Lower lobe of right lung (tissue), 2 donors: ENCODE measurements at places on chromosomes 7 and 10. TPM values are rescaled to one million over a fixed set of nuclear protein-coding genes. Genes with fewer than 3 reads are reported as not detected.

DNA sequence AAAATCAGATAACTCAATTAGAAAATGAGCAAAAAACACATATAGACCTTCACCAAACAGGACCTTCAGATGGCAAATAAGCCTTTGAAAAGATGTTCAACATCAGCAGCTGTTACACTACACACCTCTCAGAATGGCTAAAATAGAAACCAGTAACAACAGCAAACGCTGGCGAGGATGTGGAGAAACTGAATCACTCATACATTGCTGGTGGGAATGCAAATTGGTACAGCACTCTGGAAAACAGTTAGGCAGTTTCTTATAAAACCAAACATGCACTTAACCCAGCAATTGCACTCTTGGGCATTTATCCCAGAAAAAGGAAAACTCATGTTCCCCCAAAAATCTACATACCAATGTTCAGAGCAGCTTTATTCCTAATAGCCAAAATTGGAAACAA lies 37.7 kb upstream of the SMARCD3 start:
- H3K36me3 ChIP-seq, result no peaks in the 10 kb centered on the region
- H3K4me1 ChIP-seq, result peaks cover 5% of the 10 kb centered on the region
- DNase-seq, result no peak
- H3K27me3 ChIP-seq, result no peaks in the 10 kb centered on the region
- no peak overlapping the region for H3K4me3 ChIP-seq

The GDI2 gene
- 192 TPM for total RNA-seq

The HMX3 gene
- total RNA-seq, result not detected

DNA sequence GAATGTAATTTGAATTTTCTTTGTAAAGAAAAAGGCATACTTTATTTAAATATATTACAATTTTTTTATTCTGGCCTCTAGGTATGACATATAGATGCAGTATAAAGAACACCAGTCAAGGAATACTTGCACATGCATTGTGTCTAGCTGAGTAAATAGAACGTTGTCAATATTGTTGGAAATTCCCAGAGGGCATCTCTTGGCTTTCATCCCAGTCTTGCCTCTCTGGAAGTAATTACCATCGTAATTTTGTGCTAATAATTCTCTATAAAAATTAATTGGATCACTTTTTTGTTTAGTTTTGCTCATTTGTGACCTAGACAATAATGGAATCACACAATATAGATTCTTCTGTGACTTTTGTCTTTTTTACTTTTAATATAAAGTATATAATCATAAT lies 1052.3 kb upstream of the CELF2 start:
- H3K27me3 ChIP-seq, result no peaks in the 10 kb centered on the region
- no peaks in the 10 kb centered on the region for H3K36me3 ChIP-seq
- no peak for DNase-seq
- no peak overlapping the region for H3K4me3 ChIP-seq
- H3K27ac ChIP-seq, result no peak overlapping the region
- no peaks in the 10 kb centered on the region for H3K4me1 ChIP-seq

DNA sequence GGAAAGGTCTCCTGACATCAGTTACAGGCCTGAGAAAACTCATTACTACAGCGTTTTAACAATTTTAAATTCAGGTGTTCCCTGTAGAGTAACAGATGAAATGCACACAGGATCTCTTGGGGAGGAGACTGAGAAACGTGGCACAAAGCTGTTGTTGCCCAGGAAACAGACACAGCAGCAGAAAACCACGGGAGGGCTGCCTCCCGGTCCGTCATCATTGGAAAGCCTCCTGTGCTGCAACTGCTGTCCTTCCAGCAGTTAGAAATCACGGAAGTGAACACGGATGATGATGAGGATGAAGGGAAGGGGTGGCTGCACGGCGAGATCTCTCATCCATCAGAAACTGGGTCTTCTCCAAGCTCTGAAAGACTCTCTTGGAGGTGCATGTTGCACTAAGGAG lies 94.6 kb upstream of the RNF32 start:
- no peaks in the 10 kb centered on the region for H3K36me3 ChIP-seq
- DNase-seq, result no peak
- H3K27ac ChIP-seq, result no peak overlapping the region
- H3K4me1 ChIP-seq, result no peaks in the 10 kb centered on the region
- no peak overlapping the region for H3K4me3 ChIP-seq

The GALNT11 gene
- total RNA-seq, result 39.6 TPM

DNA sequence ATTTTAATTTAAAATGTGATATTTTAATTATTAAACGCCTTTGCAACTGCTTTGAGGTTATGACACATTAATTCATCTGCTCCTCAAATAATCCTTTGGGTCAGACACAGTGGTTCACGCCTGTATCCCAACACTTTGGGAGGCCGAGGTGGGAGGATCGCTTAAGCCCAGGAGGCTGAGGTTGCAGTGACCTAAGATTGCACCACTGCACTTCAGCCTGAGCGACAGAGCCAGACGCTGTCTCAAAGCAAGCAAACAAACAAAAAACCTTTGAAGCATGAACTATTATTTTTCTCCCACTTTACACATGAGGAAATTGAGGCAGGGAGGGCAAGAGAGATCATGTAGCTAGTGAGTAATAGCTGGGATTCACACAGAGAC lies 1.5 kb upstream of the POLD2 start:
- H3K36me3 ChIP-seq, result peaks cover 16% of the 10 kb centered on the region
- peaks cover 17% of the 10 kb centered on the region for H3K4me1 ChIP-seq
- no peak overlapping the region for H3K27ac ChIP-seq
- DNase-seq, result no peak

- no peaks in the 10 kb centered on the region for H3K27me3 ChIP-seq
- no peak overlapping the region for H3K27ac ChIP-seq
- no peak for DNase-seq
- H3K4me1 ChIP-seq, result peaks cover 8% of the 10 kb centered on the region
These were observed 181.6 kb upstream of the HDAC9 start for GRCh38 chr7:18313965-18314364.

The TMEM213 gene
- total RNA-seq, result 1.9 TPM

GRCh38 chr7:120792861-120793130 lies 65.1 kb downstream of the TSPAN12 start:
- no peaks in the 10 kb centered on the region for H3K36me3 ChIP-seq
- DNase-seq, result no peak
- no peak overlapping the region for H3K27ac ChIP-seq
- H3K4me1 ChIP-seq, result no peaks in the 10 kb centered on the region
- no peak overlapping the region for H3K4me3 ChIP-seq
- no peaks in the 10 kb centered on the region for H3K27me3 ChIP-seq

DNA sequence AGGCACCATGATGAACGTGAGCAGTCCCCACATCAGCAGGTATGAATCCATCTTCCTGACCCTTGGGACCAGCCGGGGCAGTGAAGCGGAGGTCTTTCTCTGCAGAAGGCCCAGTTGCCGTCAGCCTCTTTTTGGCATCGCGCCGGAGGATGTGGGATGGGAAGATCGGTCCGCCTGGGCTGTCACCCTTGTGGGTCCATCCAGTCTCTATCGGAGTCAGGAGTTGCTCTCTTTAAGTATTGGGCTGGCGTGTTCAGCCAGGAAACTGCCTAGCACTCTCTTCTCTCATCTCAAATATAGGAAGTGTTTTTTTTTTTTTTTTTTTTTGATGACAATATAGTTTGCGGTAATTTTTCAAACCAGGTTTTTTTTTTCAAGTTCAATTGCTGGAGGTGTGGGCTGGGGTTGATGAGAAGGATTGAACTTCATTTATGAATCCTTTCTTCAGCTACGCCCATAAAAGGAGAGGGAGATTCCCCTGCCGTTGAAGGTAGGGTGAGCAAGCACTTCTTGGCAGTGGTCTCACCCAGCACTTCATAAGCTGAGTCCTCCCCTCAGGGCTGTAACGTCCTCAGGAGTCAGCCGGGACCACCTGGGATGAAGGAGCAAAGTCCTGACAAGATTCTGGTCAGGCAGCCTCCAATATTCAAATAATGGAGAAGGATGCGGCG lies at the start of gene IL2RA:
Gene IL2RA, minus strand, starts transcription at position 267 of the 671 bp plus-strand sequence. Its CDS starts 216 bp downstream, at position 51.
- DNase-seq, result no peak
- peaks cover 28% of the 10 kb centered on the region for H3K4me1 ChIP-seq
- H3K36me3 ChIP-seq, result no peaks in the 10 kb centered on the region
- no peaks in the 10 kb centered on the region for H3K27me3 ChIP-seq
- no peak within 1 kb of the TSS for H3K27ac ChIP-seq

DNA sequence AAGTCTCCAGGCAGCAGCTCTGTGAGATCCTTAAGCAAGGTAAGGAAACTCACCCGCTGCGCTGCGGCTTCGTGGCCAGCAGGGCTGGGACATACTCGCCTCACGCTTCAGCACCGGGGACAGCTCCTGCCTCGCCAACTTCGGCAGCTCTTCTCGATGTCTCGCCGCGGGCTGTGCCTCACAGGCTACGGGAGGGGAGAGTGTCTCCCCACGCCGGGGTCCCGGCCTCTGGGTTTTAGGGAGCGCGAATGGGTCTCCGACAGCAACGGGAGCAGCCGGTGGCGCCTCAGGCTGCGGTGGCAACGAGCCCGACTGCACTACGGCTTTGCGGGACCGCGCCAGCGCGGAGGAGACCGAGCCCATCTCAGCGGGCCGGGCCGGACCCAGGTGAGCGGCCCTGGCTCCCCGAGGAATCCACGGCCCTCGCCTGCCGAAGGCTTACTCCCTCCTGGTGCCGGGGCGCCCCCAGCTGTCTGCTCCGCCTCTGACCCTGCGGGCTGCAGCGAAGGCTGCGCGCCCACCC lies 62.4 kb downstream of the LSM5 start:
- H3K27ac ChIP-seq, result no peak overlapping the region
- no peaks in the 10 kb centered on the region for H3K4me1 ChIP-seq
- H3K4me3 ChIP-seq, result no peak overlapping the region
- H3K27me3 ChIP-seq, result peaks cover 31% of the 10 kb centered on the region

DNA sequence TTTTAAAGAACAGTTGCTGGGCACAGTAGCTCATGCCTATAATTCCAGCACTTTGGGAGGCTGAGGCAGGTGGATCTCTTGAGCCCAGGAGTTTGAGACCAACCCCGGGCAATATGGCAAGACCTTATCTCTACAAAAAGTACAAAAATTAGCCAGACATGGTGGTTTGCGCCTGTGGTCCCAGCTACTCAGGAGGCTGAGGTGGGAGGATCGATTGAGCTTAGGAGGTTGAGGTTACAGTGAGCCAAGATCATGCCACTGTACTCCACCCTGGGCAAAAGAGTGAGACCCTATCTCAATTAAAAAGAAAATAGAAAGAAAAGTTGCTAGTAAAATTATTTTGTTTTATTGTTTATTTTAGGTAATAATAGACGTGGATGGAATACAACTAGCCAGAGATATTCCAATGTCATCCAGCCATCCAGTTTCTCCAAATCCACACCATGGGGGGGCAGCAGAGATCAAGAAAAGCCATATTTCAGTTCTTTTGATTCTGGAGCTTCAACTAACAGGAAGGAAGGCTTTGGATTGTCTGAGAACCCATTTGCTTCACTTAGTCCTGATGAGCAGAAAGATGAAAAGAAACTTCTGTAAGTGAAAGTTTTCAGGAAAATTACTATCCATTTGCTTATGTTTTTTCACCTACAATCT lies 3.0 kb downstream of the NUP42 start:
- no peak overlapping the region for H3K27ac ChIP-seq
- peaks cover 47% of the 10 kb centered on the region for H3K36me3 ChIP-seq
- H3K27me3 ChIP-seq, result no peaks in the 10 kb centered on the region
- DNase-seq, result no peak
- no peak overlapping the region for H3K4me3 ChIP-seq

DNA sequence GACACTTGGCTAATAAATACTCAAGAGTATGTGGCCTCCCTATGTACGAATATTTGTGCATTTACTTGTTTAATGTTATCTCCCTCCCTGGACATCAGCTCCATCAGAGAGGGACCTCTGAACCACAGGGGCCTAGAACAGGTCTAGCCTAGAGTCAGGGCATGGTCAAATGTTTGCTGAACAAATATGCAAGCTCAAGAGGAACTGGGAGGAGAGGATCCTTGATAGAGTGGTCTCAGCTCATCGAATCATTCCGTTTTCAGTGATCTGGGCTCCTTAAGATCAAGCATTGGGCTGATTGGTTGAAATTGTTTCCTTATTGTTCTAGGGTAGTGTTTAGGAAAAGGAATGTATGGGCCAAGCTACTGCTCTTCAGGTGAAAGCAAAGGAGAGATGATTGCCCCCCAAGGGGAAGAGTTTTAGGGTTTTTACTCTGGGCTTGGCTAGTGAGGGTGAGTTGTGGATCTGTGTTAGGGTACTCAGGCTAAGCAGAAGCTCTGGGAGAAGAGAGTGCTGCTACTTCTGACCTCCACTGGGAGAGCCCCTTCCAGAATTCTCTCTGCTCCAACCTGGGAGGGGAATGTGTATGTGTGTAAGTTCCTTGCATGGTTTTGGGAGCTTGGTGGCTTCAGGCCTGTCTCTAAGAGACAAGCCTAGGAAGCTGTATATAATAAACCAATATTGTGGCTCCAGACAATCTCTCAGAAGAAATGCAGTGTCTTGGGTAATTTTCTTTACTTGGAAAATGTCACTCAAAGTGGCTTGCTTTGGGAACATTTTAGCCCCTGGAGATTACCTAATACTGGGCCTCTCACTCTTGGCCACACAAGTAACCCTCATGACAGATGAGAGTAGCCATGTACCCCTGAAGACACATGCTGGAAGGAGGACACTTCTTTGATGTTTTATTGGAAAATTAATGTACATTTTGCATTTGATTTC lies 110.0 kb downstream of the EMX2 start:
- H3K4me3 ChIP-seq, result no peak overlapping the region
- no peak overlapping the region for H3K27ac ChIP-seq
- DNase-seq, result no peak
- H3K36me3 ChIP-seq, result no peaks in the 10 kb centered on the region

The TMEM273 gene
- 48.5 TPM for total RNA-seq

- H3K4me1 ChIP-seq, result no peaks in the 10 kb centered on the region
- H3K4me3 ChIP-seq, result no peak overlapping the region
- H3K27me3 ChIP-seq, result no peaks in the 10 kb centered on the region
- H3K27ac ChIP-seq, result no peak overlapping the region
- DNase-seq, result no peak
These were observed 99.5 kb downstream of the MKI67 start for GRCh38 chr10:128026615-128027300.
